ENCODE measurements at places on chromosomes 1 and 21.

GRCh38 chr1:167161242-167161641 lies 59.4 kb upstream of the POU2F1 start:
- no peak for DNase-seq

DNA sequence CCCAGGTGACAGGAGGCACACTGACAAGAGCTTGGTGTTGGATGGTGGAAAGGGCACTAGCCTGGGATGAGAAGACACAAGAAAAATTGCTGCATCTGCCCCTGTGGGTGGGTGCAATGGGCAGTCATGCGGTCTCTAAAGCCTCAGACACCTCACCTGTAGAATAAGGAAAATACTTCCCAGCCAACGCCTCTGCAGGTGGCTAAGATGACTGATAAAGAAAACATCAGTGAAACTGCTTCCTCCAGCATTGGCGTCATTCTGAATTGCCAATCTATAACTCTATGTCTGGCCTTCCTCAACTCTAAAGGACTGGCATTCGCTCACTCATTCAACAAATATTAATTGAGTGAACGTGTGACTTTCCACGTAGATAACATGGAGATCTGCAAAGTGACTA lies 100.4 kb upstream of the F3 start:
- no peak for DNase-seq

DNA sequence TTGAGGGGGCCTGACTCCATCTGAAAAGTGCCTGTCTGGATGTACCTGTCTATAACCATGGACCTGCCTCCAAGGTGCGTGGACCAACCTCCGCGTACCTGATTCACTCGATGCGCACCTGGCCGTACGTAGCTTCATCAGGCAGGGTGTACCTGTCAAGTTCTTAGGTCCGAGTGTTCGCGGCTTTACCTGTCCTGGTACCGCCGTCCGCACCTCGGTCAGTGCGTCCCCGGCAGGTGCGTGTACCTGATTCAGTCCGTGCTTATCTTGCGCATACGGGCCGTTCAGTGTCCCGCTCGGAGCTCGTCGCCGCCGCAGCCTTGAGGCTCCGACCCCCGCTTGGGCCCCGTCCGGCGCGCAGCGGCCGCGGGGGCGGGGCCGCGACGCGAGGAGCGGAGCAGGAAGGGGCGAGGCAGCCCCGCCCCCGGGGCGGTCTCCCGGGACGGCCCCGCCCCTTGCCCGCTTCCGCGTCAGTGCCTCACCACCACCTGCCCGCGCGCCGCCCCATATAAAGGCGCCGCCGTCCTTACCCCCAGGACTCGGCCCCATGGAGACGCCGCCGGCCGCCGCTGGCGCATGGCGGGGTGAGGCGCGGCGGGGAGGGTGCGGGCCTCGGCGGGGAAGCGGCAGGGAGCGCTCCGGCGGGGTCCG lies at the start of gene ZC3H12A:
Gene ZC3H12A, plus strand, starts transcription at position 535 of the 651 bp plus-strand sequence. CDS start 917 bp downstream, outside the sequence.
- DNase-seq: peak; percentile 78

DNA sequence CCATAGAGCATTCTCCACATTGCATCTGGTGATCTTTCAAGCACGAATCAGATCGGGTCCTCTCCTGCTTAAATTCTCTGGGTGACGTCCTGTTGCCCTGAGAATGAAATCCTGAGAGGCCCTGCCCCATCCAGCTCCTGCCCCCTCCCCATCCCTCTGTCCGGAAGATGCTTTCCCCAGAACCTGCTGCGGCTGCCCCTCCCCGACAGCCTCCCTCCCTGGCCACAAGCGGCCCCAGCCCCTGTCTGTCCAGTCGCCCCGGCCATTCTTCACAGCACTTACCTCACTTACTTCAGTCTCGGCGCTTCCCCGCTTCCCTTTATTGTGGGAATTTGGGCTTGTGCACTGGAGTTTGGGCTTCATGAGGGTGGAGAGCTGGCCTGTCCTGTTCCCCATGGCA lies 40.3 kb downstream of the TAS1R2 start:
- DNase-seq: no peak

GRCh38 chr1:43540653-43541071 lies 10.0 kb downstream of the PTPRF start:
- no peak for DNase-seq

- DNase-seq: no peak
These were observed 88.1 kb downstream of the BACH1 start for GRCh38 chr21:29386803-29387202.

DNA sequence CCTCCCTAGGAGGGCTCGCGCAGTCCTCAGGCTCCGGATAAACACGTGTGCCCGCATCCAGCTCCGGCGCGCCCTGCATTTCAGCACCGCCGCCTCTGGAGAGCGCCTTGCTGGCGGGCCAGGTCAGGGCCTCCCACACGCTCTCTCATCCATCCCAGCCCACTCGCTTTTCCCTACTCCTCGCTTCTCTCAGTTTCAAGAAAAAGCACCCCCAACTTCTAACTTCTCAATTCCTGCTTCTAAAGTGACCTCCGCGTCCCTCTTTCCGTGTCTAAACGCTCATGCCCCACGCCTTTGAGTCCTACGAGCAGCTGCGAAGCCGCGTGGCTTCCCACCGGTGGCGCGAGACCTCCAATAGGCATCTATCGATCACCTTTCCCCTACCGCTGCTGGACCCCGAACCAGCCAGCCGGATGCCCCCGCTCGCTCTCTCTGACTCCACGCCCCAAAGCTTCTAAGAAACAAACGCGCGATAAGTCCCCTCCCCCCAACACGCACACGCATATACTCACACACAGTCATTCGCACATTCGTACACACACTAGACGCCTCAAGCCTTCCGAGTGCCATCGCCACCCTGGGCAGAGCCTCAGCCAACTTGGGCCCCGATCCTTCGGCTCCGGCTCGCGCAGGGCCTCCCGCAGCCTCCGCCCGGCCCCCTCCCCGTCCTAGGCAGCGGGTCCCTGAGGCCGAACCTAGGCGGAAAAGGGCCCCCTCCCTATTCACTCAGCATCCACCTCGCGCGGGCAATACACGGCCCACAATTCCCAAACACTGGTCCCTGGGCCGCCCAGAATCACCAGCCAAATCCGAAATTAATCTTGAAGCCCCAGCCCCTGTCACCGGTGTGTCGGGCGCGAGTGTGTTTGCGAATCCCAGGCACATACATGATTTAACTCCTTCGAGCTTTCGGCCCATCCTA lies 1.1 kb downstream of the NMNAT2 start:
- DNase-seq: peak; percentile 47

DNA sequence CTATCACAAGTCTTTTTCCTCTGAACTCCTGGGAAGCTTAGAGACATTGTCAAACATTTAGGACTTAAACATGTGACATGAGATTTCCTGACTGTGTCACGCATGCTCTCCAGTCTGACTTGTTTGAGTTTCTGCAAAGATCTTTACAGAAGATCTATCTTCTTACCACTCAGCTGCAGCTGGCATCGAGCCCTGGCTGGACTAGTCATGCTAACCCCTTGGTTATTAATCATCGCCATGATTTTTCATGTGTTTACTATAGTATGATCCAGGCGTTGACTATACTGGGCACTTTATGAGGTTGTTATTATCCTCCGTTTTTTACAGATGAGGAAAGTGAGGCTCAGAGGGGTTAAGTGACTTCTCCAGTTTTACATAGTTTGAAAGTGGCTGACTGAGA lies 18.1 kb upstream of the IRF2BP2 start:
- DNase-seq: no peak

DNA sequence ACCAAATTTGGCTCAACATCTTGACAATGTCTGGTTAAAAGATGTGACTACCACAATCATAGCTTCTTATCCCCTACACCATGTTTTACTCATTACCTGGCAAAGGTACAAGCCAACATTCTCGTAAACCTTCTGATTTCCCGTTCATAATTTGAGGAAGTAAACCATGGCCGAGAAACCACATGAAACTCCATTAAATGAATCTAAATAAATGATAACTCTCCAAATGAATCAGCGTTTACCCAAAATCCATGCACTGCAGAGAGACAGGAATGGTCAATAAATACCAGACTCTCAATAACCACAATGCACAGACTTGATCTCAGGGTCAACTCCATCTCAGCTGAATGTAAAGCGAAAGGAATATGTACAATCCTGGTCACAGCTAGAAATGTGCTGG lies 125.2 kb downstream of the TYW3 start:
- no peak for DNase-seq

DNA sequence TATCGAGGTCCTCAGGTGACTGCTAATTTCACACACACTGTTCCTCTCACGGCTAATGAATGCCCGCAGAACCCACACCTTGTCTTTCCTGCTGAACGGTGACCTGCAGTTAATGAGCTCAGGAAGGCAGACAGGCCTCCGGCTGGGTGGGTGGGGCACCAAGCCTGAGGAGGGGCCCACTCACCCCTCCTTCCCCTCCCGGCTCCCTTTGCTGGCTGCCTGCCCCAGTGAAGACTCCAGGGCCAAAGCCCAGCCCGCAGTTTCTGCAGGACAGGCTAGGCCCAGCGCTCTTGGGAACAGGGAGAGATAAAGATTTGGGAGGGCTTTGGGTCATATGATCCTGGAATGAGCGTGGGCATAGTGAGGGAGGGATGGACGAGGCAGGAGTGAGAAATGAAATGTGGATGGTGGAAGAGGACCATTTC lies 26.4 kb downstream of the FOXO6 start:
- DNase-seq: no peak

DNA sequence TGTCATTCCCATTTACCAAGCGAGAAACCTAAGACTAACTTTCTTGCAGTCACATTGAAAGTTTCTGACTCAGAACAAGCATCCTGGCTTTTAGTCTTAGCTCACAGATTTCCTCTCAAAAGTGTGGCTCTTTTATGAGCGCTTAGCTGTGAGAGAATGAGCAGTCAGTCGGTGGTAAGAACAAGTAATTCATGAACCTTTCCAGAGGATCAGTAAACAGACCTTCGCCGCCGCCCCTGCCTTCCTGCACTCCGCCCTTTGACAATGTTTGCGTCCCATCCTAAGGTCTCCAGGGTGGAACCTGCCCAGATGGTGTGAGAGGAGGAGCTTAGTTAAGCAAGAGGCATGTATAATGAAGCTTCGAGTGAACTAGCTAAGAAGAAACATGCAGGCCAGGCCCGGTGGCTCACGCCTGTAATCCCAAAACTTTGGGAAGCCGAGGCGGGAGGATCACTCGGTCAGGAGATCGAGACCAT lies 142.4 kb downstream of the GLUL start:
- no peak for DNase-seq

DNA sequence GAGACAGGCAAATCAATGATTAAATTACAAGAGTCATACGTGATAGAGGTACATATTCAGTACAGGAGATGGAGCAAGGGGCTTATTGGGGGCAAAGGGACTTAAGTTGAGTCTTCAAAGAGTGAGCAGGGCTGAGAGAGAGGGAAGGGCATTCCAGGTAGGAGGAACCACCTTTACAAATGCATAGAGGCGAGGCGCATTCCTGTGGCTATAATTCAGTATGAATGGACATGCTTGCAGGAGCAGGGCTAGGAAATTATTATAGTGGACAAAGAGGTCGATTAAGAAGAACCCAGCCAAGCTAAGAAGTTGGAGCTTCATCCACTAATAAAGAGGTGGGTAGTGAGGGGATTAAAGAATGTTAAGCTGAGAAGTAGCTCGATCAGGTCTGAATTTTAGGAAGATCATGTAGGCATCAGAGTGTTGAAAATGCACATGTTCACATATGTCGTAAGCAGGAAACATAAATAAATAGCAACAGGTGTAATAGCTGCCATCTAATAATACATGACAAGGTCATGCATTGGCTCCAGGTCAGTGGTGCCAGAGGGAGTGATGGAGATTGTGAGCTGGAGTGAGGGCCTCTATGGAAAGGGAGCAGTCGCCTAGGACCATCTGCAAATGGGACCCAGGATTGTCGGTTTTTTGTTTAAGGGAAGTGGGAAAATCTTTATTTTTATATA lies 12.0 kb upstream of the HNRNPU start:
- DNase-seq: no peak

DNA sequence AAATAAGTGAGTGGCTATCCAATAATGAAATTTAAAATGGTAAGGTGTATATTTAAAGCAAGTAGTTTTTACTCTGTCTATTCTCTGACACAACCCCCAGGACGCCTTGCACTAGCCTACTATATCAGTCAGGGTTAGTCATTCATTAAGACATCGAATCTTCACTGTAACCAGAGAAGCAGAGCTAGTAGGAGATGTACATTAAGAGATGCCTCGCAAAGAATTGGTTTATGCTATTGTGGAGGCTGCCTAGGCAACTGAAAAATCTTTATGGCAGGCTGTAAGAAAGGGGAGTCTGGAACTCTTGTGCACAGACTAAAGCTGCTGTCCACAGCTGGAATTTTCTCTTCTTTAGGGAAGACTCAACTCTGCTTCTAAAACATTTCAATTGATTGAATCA lies 28.8 kb downstream of the NTNG1 start:
- no peak for DNase-seq

- no peak for DNase-seq
These were observed 623 bp downstream of the GNG4 start for GRCh38 chr1:235648954-235649367.

GRCh38 chr1:70498666-70499065 lies 87.6 kb downstream of the CTH start:
- no peak for DNase-seq

GRCh38 chr1:222817529-222817928 lies 2.7 kb downstream of the DISP1 start:
- no peak for DNase-seq

GRCh38 chr1:111604931-111605330 lies 14.7 kb upstream of the RAP1A start:
- no peak for DNase-seq

GRCh38 chr1:3501856-3502640 lies 47.6 kb downstream of the ARHGEF16 start:
- DNase-seq: peak; percentile 80

DNA sequence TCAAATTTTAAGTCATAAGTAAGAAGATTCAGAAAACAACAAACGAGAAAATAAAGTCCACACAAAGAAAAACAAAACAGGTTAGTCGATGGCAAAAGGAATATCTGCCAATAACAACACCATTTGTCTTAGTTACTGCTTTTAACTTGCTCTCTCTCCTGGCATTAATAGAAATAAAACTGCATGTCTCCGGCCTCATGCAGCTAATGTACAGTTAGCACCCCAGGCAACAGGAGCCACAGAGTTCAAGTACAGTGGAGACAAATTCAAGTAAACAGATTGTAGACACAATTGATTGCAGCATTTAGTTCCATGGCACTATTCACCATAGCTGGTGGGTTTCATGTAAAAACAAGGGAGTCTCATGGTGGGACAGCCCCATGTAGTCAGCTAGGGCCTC lies 33.5 kb downstream of the SUSD4 start:
- DNase-seq: no peak

- no peak for DNase-seq
These were observed 18.1 kb upstream of the ETS2 start for GRCh38 chr21:38787461-38788274.

DNA sequence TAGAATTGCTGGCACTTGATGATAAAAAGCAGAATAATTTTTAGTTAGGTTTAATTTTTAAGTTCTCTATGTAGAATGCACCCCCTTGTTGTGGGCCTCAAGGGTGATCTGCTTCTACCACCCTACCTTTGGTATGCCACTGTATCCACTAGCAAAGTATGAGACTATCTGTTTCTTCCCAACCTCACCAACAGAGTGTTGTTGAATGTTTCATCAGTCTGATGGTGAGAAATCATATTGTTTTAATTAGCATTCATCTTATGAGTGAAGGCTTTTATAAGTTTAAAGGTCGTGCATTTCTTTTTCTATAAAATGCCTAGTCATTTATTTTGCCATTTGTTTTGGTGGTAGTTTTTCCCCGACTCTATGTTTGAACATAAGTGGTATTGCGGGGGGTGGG lies 141.0 kb downstream of the MAGI3 start:
- DNase-seq: no peak

GRCh38 chr1:6948861-6949260 lies 163.6 kb downstream of the CAMTA1 start:
- no peak for DNase-seq
